A549 treated with Mapracorat at 1 μM for 4 hours (cell line): ENCODE measurements at places on chromosomes 16 and 17. TPM values are rescaled to one million over a fixed set of nuclear protein-coding genes. Genes with fewer than 3 reads are reported as not detected.

The FNDC8 gene
- 0.10 to 0.28 TPM (median 0.10 TPM) in 3 of 5 replicates, not detected in the others for total RNA-seq

The DHRS7C gene
- total RNA-seq, result not detected in 5 replicates

The HSPB9 gene
- total RNA-seq, result not detected in 5 replicates

The CDRT4 gene
- 0.32 to 1.4 TPM (median 0.86 TPM) in 4 of 5 replicates, not detected in the other for total RNA-seq

The GLIS2 gene
- 21.3 to 28.3 TPM (median 25.8 TPM) in 5 replicates for total RNA-seq

The PRSS36 gene
- 1.1 to 1.6 TPM (median 1.2 TPM) in 5 replicates for total RNA-seq
